ENCODE measurements at places on chromosomes 5 and 9. TPM values are rescaled to one million over a fixed set of nuclear protein-coding genes. Genes with fewer than 3 reads are reported as not detected.

Gene IRX1
- total RNA-seq, result 71.5 TPM

GRCh38 chr9:129509533-129509928 lies 111.4 kb downstream of the C9orf50 start:
- H3K4me1 ChIP-seq, result peaks cover 5% of the 10 kb centered on the region
- H3K36me3 ChIP-seq, result peaks cover 21% of the 10 kb centered on the region
- no peak overlapping the region for H3K4me3 ChIP-seq
- no peak overlapping the region for H3K27ac ChIP-seq
- no peak for DNase-seq

Gene MEF2C
- total RNA-seq, result 9.6 TPM

DNA sequence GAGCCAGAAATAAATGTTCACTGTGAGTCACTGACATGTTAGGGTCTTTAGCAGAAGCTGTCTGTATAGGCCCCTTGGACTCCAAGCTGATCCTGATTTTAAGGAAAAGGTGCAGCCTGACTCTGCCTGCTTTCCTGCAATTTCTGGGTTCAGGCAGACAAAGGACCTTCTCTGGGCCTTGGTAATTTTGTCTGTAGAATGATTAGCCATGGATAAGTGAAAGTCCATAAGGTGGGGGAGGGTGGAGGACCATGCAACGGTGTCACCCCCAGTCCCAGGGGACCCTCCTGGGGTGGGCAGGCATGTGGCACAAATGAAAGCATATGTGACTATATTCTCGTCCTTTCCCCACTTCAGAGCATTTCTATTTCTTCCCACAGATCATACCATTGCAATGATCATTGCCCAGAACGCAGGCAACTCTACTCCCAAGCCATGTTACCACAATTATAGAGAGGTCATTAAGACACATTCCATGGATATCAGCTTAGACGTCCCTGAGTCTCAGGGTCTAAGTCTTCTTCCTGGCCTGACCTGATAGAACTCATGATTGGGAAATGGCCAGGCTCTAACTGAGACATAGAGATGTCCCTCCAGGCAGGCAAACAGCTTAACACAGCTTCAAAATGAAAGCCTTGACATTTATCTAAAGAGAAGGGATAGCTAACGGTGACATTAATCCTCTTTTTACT lies 157.9 kb upstream of the ALDH1B1 start:
- H3K4me1 ChIP-seq, result peaks cover 12% of the 10 kb centered on the region
- H3K36me3 ChIP-seq, result no peaks in the 10 kb centered on the region
- H3K27ac ChIP-seq, result no peak overlapping the region
- no peak for DNase-seq
- H3K4me3 ChIP-seq, result no peak overlapping the region

GRCh38 chr9:89419978-89420394 lies 77.9 kb downstream of the SEMA4D start:
- no peak overlapping the region for H3K4me3 ChIP-seq
- peaks cover 4% of the 10 kb centered on the region for H3K36me3 ChIP-seq
- H3K27ac ChIP-seq, result no peak overlapping the region
- no peak for DNase-seq

GRCh38 chr5:172795318-172795977 lies 24.5 kb upstream of the DUSP1 start:
- H3K4me1 ChIP-seq, result peaks cover 2% of the 10 kb centered on the region
- no peaks in the 10 kb centered on the region for H3K36me3 ChIP-seq
- no peak overlapping the region for H3K4me3 ChIP-seq

DNA sequence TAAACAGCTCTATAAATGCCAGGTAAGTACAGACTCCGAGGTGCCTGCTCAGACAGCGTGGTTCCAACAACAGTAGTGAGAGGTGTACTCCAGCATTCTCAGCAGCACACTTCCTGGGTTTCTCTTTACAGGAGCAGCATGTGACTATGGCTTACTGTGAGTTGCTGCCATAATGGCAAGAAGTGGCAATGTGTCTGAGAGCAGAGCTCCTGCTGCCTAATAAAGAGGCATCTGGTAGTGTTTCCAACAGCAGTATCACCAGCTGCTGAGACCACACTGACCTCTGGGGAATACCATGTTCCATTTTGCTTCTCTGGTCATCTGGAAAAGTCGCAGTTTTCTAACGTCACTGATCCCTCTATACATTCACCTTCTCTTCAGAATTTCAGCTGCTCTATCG lies 398.2 kb downstream of the SLCO4C1 start:
- H3K4me1 ChIP-seq, result peaks cover 4% of the 10 kb centered on the region
- H3K36me3 ChIP-seq, result no peaks in the 10 kb centered on the region
- no peak overlapping the region for H3K4me3 ChIP-seq
- H3K27ac ChIP-seq, result no peak overlapping the region
- no peak for DNase-seq

GRCh38 chr9:34992376-34992951 lies 2.9 kb downstream of the DNAJB5 start:
- peak overlapping the region; percentile 89 for H3K27ac ChIP-seq
- H3K36me3 ChIP-seq, result peaks cover 9% of the 10 kb centered on the region
- peaks cover 50% of the 10 kb centered on the region for H3K4me1 ChIP-seq
- peaks cover 3% of the 10 kb centered on the region for H3K27me3 ChIP-seq
- no peak overlapping the region for H3K4me3 ChIP-seq

- peaks cover 6% of the 10 kb centered on the region for H3K36me3 ChIP-seq
- no peak overlapping the region for H3K4me3 ChIP-seq
- DNase-seq, result no peak
- H3K4me1 ChIP-seq, result peaks cover 8% of the 10 kb centered on the region
Observed at GRCh38 chr9:134653259-134654009, 11.8 kb downstream of the COL5A1 start.

All from mesothelial cell of epicardium (in vitro differentiated cells).